ENCODE measurements at places on chromosomes 5 and 9.

- DNase-seq: no peak
Observed at GRCh38 chr5:52867809-52868208, 80.1 kb downstream of the ITGA1 start.

DNA sequence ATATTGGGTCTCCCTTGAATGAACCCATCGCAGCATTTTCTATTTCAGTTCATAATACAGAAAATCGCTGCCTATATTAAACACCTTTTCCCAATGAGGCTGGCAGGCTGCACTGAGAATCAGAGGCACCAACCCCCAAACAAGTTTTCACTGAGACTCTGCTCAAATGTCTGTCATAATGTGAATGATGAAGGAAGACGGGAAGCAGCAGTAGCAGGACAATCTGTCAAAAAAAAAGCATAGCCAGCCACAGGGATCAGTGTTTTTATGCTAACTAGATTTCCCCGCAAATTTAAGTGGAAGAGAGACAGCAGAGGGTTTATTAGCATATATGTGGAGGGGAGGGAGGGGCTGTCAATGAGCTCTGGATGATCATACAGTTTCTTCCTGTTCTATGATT lies 162.7 kb upstream of the PDE4D start:
- DNase-seq: no peak

DNA sequence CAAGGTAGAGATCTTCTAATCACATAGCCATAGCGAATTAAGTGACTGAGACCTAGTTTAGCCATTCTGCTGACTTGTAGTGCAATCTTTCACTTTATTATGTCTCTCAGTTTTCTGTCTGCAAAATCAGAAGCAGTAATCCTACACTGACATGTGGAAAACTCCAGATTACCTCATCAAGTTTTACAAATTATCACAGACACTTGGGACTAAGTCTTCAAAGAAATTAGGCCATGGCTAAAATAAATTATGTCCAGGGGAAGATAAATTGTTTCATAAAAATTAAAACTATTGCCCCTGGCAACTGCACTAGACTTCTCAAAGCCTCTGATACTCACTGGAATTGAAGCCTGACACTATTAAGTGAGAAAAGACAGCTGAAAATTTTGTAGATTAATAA lies 129.9 kb upstream of the RGMB start:
- no peak for DNase-seq

- no peak for DNase-seq
Observed at GRCh38 chr5:19920761-19921160, 67.2 kb downstream of the CDH18 start.

DNA sequence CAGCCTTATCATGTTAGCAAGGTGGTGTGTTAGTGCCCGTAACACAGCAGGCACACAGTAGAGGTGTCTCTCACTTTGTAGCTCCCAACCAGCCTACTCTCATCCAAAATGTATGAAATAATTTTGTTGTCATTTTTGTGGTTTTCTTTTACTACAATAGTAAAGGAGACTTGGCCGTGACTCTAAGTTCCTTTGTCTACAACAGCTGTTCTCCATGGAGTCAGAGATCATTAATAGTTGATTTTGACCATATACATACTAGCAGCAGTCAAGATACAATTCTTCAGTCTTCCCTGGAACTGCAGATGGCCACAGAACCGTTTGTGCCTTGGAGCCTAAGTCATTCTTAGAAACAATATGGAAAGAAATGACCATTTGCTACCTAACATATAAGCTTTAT lies 567.1 kb downstream of the TLR4 start:
- DNase-seq: no peak

- DNase-seq: no peak
Observed at GRCh38 chr9:69206047-69206446, 32.0 kb downstream of the TJP2 start.

DNA sequence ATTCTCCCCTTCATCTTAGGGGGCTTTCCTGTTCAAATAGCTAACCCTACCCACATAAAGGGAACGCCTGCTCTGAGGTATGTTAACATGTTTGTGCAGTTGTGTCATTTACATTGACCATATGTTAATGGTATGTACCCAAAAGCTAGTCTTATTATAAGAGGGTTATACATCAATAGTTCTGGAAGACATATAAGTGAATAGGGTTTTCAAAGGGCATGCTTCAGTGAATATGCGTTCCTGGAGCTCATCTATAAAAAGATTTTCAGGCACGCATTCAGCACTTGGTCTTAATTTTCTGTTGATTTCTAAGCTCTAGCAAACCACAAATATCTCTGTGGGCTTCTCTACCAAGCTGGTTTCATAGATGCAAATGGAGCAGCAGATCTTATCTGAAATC lies 766.1 kb downstream of the IRX1 start:
- DNase-seq: no peak

- DNase-seq: no peak
Observed at GRCh38 chr5:74390306-74390637, 250.3 kb downstream of the ENC1 start.

DNA sequence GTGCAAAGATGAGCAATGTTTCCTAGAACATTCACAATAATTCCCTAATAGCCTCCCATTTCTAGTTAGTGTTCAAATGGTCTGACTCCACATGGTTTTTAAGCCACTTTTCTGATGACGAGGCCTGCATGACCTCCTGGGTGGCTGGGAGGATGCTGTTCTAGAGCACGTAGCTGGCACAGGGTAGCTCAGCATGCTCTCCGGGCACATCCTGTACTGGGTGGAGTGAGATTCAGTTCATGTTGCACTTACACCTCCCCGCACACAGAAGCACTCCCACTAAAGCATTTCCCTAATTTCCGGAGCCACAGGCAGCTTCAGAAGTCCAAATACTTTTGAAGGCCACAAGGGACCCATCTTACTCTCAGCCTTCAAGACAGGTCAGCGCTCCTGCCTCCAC lies 159.8 kb upstream of the LHFPL2 start:
- DNase-seq: no peak

DNA sequence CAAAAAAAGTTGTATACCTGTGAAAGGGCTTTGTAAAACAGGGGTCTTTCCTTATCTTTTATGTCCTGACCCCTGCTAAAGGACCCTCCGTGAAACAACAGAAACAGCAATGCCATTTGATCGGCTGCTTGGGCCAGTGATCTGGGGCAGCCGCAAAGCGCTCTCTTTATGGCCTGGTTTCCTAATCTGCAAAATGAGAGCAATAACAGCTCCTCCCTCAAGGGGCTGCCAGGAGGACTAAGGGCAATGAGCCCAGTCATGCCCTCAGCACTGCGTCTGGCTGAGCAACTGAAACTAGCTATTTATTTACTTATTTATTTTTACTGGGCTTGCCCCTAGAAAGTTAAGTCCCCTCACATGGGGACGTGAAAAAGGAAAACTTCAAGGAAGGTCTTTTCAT lies 18.3 kb downstream of the CMBL start:
- DNase-seq: no peak

GRCh38 chr9:75858497-75859092 lies 31.9 kb upstream of the PCSK5 start:
- DNase-seq: no peak

- no peak for DNase-seq
Observed at GRCh38 chr5:154729613-154730012, 25.6 kb upstream of the LARP1 start.

GRCh38 chr5:1101961-1102713 lies 9.7 kb downstream of the SLC12A7 start:
- DNase-seq: no peak

GRCh38 chr9:123660691-123661466 lies 269.0 kb downstream of the DENND1A start:
- no peak for DNase-seq

DNA sequence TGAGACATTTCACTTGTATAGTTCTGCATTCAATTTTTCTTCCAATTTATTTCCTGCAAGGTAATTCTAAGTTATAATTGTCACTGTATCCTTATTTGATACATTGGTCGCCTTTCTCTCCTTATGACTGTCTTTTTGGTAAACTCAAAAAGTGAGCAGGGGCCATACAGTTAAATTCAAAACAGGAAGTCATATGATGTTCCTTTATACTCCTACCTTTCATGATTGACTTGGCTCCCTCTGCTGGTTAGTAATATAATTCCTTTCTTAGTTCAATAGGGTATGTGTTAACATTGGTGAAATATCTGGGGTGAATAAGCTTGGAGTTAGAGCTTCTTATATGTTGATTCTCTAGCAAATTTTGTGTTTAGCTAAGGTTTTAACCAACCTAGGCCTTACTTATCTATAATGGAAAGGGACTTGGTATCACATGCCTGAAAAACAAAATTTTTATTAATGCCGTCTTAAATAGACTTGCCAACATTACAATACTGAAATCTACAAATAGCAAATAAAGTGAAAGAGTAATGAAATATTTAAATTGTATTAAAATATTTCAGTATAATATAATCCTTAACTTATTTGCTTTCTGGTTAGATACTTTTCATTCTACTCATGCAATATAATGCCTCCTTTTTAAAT lies 6.0 kb upstream of the NIPBL start:
- DNase-seq: no peak

GRCh38 chr5:152335461-152335860 lies 69.6 kb downstream of the NMUR2 start:
- no peak for DNase-seq

GRCh38 chr5:77139001-77139400 lies 51.9 kb upstream of the ZBED3 start:
- no peak for DNase-seq

- no peak for DNase-seq
Observed at GRCh38 chr5:171122372-171122771, 186.7 kb upstream of the TLX3 start.

- DNase-seq: no peak
Observed at GRCh38 chr9:20854444-20854843, 170.4 kb downstream of the FOCAD start.

GRCh38 chr5:134541736-134542376 lies 16.4 kb downstream of the JADE2 start:
- no peak for DNase-seq

DNA sequence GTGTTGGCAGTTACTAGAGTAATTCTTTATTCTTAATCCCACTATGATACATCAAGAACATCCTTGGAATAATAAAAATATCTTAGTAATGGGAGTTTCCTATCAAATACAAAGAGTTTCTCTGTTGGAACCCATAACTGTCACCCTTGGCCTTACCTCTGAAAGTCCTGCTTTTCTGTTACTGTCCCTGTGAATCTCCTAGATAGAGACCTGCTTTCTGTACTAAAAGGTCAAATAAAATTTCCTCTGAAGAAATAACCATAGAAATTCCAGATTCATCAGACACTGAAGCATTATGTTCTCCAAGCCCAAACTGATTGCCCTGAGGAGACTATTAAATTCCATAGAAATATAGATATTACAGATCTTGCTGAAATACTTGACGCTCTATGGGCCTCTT lies 63.0 kb downstream of the KCNV2 start:
- DNase-seq: no peak

DNA sequence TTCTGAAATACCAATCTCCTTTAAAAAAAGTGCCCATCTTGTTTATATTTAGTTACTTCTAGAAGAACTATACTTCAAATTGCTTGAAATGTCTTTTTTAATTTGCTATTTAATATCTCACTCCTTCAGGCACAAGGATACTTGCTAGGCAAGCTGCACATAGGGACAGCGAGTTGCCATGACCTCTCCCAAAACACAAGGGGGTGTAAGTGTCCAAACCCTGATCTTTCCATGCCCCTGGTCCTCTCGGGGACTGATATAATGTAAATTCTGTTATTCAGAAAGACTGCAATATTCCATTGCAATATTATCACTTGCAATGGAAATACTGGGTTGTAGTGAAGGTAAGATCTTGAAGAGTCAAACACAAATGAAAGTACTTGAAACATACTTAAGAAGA lies 480.4 kb downstream of the CETN3 start:
- DNase-seq: no peak

DNA sequence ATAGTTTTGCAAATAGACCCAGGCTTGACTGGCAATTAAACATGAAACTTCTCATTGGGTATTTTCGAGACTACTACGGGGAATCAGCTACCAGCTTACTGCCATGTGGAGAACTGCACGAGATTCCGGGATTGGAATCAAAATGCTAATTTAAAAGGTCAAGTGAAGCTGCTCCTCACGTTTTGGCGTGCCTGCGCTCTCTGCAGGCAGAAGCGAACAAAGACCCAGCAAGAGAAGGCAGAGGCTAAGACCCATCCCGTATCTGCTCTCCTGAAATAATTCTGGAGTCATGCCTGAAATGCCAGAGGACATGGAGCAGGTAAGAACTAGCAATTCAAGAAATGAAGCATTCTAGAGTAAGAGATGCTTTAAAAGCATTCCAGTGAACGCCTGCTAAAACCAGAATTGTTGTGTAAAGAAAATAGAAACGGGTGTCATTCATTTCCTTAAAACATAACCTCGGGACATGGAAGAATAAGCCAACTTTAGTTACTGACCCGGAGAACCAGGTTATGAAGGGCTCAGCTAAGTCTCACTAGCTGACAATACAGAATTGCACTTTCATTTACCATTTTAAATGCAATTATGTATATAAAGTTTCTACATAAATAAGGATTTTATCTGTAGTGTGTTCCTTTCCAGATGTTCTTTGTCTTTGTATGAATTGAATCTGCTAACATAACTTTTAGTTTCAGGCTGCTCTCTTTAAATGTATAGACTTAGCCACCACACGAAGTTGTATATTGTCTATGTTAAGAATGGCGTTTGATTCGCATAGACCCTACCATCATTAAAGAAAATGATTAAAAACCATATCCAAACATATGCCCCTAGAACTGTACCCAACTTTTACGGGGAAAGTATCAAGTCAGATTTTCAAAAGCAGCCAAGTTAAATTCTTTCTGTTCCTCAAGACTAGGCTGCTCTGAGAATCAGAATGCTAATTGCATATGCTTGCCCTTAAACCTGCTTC lies 2.0 kb upstream of the MAT2B start:
- DNase-seq: no peak

DNA sequence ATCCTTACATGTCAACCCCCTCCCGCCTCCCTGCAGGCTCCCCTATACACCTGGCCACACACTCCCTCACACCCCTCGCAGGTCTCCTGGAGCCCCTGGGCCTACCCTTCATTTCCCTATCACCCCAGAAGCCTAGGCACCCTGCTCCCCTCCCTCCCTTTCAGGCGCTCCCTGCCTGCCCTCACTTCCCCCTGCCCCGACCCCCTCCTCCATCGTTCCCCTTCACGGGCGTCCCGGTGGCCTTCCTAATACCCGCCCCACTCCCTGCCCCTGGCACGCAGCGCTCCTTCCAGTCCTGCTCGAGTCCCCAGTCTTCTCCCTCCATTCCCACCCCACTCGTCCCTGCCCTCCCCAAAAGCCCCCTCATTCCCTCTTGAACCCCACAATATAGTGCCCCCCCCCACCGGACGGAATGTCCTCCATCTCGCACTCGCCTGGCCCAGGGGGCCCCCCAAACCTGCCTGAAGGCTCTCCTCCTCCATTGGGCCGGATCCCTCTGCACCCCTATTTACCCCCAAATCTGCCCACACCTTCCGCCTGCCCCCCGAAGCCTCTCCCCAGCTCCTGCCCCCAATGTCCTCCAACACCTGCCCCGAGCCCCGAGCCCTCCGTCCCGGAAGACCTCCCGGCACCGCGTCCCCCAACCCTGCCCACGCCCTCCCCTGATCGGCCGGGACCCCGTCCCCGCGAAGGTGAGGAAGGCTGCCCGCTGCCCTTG lies 746 bp downstream of the STRBP start:
- DNase-seq: no peak
